ENCODE measurements at places on chromosomes 1 and 21. TPM values are rescaled to one million over a fixed set of nuclear protein-coding genes. Genes with fewer than 3 reads are reported as not detected.

Gene FCRL3
- total RNA-seq, result 10.5 TPM

Gene TRIM67
- total RNA-seq, result not detected

Gene TMPRSS2
- not detected for total RNA-seq

DNA sequence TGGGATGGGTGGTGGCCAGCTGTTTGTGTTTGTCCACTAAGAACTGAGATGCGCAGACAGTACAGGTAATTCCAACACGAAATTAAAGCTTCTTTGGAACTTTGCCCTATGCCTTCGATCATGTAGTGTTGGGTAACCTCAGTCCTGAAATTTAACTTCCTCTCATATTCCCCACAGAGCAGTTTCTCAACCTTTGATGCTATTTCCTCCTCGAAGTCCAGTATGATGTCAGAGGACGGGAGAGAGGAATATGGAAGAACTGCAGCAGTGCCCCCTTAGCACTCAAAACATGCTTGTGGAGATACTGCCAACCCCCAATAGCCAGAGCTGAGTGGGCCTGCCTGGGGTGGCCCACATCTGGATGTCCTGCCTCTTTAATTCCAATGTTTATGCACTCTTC is 3.6 kb downstream of the LPAR3 start:
- no peak for DNase-seq

GRCh38 chr1:219576931-219577730 is 35.8 kb downstream of the ZC3H11B start:
- DNase-seq, result no peak

GRCh38 chr1:228515200-228515834 is 28.1 kb downstream of the RNF187 start:
- peak; percentile 25 for DNase-seq

DNA sequence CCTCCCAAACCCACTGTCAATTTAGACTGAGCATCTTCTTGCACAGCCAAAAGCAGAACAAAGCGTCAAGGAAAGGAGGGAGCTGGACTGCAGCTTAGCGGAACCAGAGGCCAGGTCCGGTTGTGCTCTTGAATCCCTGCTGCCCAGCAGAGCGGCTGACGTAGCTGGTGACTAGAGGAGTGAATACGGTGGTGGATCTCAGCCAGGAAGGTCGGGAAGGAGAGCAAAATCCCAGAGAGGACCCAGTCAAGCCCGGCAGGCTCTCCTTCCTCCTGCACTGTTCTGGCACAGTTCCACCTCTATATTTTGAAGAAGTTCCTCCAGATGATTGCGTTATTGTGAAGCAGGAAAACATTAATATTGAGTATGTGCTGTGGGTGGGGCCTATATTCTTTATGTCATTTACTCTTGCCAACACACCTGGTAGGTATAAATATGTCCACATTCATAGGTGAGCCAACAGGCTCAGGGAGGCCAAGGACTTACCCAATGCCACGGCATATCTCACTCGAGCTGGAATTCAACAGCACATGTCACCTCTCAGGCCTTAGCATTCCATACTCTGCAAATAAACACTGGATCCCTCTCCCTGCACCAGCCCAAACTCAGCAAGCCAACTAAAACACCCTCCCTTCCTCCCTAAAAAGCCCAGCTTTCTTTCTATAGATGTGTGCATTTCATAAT is 23.6 kb upstream of the ABCB10 start:
- DNase-seq, result no peak

GRCh38 chr1:94105957-94106529 is 14.9 kb downstream of the ABCA4 start:
- DNase-seq, result no peak

Measured in CD8-positive, alpha-beta memory T cell (primary cell).